Cortex of kidney (tissue), 1 donor: ENCODE measurements at places on chromosomes 6 and 20.

GRCh38 chr6:52964318-52964717, 30.8 kb downstream of the GSTA4 start:
- no peak for DNase-seq

GRCh38 chr6:115766745-115767462, 293.8 kb downstream of the FRK start:
- no peak for DNase-seq

DNA sequence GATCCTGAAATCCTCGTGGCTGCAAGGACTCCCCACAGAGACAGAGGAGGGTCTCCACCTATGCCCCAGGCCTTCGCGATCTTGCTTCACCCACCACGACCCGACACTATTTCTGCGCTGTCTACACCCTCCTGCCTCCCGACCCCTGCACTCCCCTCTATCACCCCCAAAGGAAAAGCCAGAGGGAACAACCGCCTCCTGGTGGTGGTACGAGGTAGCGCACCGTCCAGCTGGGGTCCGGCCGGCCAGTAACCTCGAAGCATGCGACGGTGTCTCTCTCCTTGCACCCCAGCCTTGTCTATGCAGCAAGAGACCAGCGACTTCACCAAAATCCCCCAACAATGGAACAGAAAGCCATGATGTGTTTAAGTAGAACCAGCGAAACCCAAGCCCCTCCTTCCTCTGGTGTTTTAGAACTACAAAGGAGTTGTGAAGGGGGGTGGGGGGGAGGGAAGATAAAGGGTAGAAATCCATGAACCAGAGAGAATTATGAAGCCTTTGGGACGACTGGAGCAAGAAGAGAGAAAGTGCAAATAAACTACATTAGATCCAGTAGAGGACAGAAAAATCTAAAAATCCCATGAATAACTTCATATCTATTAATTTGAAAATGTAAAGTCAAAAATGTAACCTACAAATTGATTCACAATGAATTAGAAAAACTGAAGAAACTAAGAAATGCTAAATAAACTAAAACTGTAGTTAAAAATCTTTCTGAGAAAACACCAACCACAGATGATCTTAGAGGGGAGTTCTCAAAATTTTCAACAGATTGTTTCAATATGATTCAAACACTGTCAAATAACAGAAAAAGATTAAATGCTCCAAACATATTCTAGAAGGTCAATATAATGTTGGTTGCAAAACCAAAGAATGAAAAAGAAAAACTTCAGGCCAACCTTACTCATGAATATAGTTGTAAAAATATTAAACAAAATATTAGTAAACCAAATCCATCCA, 168.0 kb downstream of the CDK19 start:
- no peak for DNase-seq

DNA sequence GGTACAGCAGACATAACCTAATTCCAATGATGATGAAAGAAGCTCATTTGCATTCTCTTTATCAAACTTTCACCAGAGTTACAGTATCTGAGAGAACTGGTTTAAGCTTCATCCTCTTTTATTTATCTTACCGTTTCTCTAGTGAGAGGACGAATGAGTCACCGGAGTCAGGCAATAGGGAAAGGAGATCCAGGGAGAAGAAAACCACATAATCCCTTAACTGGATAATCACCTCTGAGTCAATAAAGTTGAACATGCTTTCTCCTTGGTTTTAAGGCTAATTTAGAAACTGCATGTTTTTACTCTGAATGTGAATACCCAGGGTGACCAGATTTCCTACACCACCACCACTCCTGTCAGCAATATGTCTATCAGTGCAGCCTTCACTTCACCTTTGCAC, 313.7 kb upstream of the TBX18 start:
- DNase-seq = no peak

- no peak for DNase-seq
Measured at GRCh38 chr6:167750956-167751358, 75.8 kb upstream of the AFDN start.

- DNase-seq = no peak
Measured at GRCh38 chr6:160428818-160429619, 80.8 kb downstream of the SLC22A3 start.

GRCh38 chr6:34047913-34048867, 97.7 kb downstream of the GRM4 start:
- DNase-seq = no peak

DNA sequence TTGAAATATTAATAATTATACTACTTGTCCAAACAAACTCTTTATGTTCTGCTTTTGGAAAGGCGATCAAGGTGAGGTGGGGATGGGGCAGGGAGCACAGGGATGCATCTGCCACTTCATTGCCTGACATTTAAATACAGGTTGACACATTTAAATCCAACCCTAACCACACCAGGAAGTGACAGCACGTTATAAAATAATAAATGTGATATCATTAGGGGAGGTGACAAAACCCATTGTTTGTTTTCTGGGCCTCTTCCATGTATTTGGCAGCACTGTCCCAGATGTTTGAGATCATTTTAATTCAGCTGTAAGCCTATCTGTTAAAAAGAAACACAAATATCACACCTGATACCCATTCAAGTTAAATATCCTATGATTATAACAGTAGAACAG, 342.4 kb upstream of the ARID1B start:
- no peak for DNase-seq

DNA sequence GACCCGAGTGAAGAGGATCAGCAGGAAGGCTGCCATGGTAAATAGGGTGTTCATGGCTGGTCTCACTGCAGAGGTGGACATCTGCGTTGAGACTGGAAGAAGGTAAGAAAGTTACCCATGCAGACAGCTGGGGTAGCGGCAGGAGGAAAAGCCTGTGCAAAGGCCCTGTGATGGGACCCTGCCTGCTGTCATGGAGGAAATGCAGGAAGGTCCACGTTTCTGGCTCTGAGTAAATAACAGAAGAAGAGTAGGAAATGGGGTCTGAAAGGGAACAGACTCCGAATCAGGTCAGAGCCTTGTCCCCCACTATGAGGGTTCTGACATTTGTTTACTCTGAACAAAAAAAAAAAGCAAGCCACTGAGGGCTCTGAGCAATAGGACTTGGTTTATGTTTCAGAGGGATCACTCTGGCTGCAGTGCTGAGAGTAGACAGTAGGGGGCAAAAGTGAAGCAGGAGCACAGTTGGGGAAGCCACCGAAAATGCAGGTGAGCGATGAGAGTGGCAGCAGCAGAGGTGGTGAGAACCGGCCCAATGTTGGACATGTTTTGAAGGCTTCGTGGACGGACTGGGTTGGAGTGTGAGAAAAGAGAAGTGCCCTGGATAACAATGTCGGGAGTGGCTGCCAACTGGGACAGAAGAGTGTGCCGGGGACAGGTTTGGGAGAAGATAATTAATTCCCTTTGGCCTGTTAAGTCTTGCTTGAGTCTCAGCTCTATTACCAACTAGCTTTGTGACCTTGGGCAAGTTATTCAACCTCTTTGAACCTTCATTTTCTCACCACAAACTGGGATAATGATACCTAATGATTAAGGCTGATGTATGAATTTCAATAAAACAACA, 57.9 kb upstream of the MAP7 start:
- DNase-seq = no peak

GRCh38 chr6:57089265-57089664, 723 bp upstream of the ZNF451 start:
- no peak for DNase-seq

- no peak for DNase-seq
Measured at GRCh38 chr6:4287372-4287771, 152.0 kb upstream of the ECI2 start.

- no peak for DNase-seq
Measured at GRCh38 chr6:135531954-135532490, 34.5 kb upstream of the AHI1 start.

DNA sequence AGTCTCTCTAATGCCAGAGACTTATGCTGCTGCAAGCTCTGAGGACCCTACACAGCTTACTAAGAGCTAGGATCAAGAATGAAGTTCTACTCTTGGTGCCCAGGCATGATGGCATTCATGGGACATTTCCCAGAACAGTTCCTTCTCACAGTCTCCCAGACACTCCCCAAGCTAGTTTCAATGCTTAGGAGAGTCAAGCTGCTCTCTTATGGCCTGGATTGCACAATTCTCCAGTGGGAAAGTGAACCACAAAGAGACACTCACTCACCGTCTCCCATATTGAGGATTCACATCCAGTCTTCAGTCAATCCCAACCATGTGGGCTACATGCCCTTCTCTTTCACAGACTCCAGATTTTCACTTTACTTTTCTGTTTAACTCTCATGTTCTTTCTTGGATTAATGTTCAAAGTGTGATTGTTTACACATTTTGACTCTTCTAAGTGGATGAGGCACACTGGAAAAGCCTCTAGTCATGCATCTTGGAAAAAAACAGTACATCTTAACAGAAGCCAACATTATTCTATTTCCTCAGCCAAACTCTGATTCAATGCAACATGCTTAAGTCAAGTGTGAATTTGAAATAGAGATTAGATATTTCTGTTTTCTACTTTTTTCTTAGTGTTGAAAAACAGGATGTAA, 447.8 kb upstream of the BTBD3 start:
- no peak for DNase-seq

DNA sequence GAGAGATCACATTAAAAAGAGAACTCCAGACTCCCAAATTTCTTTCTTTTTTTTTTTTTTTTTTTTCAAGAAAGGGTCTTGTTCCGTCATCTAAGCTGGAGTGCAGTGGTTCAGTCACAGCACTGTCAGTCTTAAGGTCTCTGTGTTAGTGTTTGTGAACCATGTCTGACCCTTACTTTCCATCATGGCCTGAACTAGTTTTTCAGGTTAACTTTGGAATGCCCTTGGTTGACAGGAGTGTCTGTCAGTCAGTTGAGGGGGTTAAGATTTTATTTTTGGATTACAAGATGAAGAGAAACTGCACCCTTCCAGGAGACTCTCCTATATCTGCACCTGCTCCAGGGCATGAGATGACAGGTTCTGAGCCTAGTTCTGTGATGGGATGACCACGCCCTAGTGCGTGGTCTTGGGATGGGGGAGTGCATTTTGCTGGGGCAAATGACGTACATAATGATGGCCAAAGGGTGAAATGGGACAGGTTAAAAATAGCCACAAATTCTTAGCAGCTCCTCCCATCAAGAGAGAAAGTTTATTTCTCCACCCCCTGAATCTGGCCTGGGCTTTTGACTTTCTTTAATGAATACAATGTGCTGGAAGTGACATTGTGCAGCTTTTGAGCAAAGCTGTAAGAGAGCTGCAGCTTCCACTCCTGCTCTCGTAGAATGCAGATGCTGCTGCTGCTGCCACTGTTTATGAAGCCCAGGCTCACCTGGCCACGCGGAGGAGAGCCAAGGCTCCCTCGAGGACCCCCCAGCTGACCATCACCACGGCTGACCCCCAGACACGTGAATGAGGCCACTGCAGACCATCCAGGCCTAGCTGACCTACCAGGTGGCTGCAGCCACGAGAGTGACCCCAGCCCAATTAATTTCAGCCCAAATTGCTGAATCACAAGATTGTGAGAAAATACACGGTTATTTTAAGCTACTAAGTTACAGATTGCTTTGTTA, 29.7 kb upstream of the FAM50B start:
- DNase-seq = no peak

GRCh38 chr6:163948250-163948649, 533.7 kb downstream of the QKI start:
- DNase-seq = no peak

- no peak for DNase-seq
Measured at GRCh38 chr20:49052334-49052733, 6.2 kb downstream of the CSE1L start.

DNA sequence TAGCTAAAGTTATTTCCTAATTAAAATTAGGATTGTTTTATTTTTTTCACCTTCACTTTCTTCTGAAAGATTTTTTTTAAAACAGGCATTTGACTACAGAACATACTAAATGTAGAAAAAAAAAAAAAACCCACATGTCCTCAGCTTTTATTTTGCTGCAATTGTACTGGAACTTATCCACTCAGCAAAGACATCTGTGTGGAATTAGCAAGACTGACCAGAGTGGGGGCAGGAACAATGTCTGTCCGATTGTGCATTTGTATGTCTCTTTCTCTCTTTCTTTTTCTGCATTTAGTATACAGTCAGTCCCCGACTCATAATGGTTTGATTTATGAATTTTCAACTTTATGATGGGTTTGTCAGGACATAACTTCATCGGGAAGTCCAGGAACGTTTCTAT, 77.3 kb downstream of the CHD6 start:
- DNase-seq = no peak

GRCh38 chr20:2806351-2806701, 5.9 kb upstream of the CPXM1 start:
- no peak for DNase-seq

DNA sequence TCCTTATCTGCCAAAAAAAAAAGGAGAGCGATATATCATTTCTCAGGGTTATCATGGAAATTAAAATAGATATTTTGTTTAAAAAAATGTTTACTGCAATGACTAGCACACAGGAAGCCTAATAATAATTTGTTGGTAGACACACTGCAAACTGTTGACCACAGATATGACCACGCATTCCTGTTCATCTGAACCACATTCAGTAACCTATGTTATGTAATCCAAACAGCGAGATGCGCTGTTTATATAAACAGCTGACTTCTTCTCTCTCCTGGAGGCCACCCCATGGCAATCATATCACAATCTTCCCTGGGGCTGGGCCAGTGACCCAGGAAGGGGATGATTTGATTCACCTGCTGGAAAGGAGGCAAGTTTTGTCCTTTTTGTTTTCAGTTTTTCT, 129.3 kb upstream of the UST start:
- DNase-seq = no peak

GRCh38 chr20:49496553-49497397, 14.3 kb upstream of the KCNB1 start:
- no peak for DNase-seq

GRCh38 chr6:73134588-73134987, 90.7 kb downstream of the KHDC1L start:
- DNase-seq = no peak

- DNase-seq = no peak
Measured at GRCh38 chr6:135266675-135267074, 85.6 kb downstream of the MYB start.
